ENCODE measurements at places on chromosomes 2 and 18.

DNA sequence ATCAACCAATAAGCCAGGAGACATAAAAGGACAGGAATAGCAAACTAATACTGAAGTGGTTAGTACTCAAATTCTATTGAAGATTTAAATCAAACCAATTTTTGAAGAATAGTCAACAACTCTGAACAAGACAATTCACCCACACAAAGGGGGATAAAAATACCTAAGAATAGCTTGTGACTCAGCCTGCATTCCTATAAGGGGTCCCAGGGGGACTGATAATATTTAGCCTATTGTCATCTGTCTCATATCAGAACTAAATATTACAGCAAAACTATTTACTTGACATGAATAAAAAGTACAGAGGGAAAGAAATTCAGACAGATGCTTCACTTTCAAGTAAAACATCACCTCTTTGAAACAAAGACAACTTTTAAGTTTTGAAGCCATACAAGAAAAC is 7.7 kb downstream of the ITSN2 start:
- no peak for DNase-seq

- no peak for DNase-seq
Observed at GRCh38 chr2:152173831-152174230, 1.7 kb downstream of the STAM2 start.

GRCh38 chr2:134470561-134471168 is 216.8 kb downstream of the MGAT5 start:
- no peak for DNase-seq

- DNase-seq: peak; percentile 57
Observed at GRCh38 chr2:64522843-64523428, 1.2 kb upstream of the AFTPH start.

- DNase-seq: no peak
Observed at GRCh38 chr2:205717175-205717846, 35.0 kb downstream of the NRP2 start.

- DNase-seq: no peak
Observed at GRCh38 chr2:54407693-54408092, 48.4 kb upstream of the SPTBN1 start.

GRCh38 chr2:207236156-207236935 is 70.6 kb upstream of the KLF7 start:
- DNase-seq: no peak

DNA sequence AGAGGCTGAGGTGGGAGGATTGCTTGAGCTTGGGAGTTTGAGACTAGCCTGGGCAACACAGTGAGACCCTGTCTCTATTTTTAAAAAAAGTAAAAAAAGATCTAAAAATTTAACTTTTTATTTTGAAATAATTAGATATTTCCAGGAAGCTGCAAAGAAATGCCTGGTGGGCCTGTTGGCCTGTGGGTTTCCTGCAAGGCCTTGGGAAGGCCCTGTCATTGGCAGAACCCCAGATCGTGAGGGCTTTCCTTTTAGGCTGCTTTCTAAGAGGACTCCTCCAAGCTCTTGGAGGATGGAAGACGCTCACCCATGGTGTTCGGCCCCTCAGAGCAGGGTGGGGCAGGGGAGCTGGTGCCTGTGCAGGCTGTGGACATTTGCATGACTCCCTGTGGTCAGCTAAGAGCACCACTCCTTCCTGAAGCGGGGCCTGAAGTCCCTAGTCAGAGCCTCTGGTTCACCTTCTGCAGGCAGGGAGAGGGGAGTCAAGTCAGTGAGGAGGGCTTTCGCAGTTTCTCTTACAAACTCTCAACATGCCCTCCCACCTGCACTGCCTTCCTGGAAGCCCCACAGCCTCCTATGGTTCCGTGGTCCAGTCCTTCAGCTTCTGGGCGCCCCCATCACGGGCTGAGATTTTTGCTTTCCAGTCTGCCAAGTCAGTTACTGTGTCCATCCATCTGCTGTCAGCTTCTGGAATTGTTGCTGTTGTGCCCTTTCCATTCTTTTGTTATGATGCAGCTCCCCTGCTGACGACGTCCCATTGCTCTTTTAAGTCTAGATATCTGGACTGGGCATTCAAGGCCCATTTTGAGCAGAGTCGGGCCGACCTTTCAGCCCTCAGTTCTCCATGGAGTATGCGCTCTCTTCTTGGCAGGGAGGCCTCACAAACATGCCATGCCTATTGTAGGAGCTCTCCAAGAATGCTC is 6.6 kb downstream of the PROC start:
- DNase-seq: peak; percentile 8

DNA sequence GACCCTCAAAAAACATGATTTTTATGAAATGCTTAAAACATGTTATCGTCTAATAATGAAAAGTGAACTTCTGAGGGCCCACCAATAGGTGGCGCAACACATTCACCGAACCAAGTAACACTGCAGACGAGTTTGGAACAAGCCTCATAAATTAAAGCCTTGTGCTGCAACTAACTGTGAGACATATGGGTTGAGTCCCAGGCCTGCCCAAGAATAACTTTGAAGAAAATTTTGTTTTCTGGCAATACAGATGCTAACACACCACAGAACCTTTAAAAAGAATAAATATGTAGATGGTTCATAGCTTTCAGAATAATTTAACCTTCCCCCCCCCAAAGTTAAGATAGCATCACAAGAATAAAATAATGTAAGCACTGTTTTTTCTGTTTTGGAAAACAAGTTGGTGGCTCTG is 285.9 kb downstream of the RNF144A start:
- peak; percentile 51 for DNase-seq

DNA sequence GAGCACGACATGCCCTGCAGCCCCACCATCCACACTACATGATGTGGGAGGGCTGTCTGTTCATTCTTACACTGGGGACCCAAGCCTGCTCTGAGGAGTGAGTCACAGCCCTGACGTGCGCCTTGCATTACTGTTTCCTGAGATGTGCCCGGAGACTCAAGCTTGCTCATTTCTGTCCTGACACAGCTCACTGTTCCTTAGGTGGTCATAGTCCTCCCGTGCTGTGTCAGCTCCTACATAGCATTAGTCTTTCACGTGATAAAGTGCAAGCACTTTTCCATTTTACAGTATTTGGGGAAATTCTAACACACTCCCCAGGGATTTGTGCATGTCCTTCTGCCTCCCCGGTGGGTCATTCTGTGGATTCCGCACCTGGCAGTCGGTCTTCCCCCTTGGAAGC is 46.2 kb upstream of the TRIM43B start:
- peak; percentile 60 for DNase-seq

DNA sequence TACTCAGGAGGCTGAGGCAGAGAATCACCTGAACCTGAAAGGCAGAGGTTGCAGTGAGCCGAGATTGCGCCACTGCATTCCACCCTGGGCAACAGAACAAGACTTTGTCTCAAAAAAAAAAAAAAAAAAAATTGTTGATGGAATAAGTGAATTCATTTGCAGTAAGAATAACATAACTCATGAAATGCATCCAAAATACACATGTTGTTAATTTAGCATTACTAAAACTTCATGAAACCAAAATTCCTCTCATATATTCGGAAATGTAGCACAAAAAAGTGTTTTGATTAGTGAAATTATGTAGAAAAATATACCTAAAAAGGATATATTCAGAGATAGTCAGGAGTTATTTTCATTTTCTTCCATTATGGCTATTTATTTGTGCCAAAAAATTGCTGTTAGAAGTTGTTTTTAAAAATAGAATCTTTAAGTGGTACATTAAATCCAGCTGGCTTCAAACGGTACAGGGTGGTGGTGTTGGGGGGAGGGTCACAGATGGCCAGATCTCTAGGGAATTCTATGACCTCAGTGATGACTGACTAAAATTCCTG is 78.2 kb upstream of the UGP2 start:
- no peak for DNase-seq

DNA sequence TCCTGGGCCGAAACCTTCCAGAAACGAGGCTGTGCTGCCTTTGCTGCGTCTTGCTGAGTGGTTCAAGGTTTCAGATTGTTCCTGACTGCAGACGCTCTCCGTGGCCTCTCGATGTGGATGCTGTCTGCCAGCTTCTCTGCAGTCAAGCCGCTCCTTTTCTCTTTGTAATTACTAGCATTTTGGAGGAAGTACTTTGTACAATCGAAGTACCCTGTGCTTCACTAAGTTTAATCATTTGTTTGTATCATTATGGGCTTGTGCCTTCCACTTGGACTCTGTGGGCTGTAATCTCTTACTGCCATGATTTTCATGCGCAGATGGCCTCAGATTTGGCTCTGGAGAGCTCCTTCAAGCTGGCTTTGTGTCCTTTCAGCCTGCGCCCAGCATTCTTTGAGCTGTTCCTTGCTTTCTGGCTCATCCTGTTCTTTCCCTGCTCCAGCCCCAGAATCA is 49.3 kb downstream of the TRAF3IP1 start:
- DNase-seq: no peak

DNA sequence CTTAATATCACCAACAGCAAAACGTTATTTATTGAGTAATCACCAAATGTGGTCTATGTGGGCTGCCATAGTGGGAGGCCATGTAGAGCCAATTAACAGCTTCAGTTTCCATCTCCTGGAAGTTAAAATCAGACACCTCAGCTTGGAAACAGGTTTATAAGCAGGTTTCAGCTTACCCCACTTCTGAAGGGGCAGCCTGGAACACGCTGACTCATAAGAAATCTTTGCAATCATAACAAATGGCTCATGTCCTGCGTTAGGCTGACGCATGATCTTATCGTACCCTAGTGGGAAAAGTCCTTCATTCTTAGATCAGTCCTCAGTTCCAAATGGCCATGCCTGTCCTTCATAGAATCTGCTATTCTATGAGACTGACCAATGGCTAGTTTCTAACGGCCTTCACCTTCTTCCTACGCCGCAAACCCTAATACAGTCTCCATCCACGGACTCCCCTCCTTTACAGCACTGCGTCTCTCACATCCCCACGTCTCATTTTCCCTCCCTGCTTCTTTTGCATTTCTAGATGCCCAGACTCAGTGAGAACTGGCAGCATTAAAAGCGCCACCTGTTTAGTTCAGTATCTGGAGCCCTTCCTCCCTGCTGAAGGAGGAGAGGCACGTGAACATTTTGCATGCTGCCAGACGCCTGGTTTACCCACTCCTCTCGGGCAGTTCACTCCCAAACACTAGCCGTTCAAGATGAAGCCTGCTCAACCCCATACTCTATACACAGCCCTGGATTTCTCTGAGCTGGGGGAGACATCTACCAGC is 24.2 kb upstream of the BZW1 start:
- DNase-seq: no peak

- DNase-seq: peak; percentile 43
Observed at GRCh38 chr18:24491927-24492834, 31.7 kb downstream of the HRH4 start.

DNA sequence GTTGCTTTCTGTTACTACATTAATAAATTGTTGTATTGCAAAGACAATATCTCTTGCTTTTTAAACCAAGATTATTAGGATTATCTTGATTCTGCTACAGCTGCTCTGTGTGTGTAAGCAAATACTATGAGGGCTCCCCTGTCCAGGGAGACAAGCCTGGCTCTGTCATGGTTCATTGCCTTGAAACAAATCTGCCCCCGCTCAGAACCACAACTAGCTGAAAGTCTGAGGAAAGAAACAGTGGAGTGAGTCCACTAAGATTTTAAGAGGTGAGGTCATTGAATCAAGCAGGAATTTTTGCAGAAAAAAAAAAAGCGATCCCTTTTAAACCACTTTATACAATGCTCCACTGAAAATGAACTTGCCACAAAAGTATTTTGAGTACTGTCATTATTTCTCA is 30.8 kb upstream of the LRRTM4 start:
- no peak for DNase-seq

GRCh38 chr18:69097349-69097748 is 299.5 kb downstream of the CCDC102B start:
- no peak for DNase-seq

DNA sequence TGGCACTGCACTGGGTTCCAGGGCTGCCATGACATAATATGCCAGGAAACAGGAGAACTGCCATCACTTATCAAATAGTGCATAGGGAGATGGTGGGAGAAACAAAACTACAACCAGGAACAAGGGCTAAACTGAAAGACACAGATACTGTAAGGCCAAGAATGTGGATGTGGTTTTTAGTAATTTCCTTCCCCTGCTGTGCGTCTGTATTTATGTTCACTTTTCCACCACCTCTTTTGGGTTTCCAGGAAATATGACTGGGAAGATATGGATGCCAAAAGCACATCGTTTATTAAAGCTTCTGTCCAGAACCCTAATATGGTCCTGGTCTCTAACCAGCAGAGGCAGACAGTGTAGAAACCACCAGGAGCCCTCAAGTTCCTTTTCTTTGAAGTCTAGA is 759.7 kb upstream of the FANCL start:
- no peak for DNase-seq

GRCh38 chr2:43269706-43270105 is 43.3 kb upstream of the ZFP36L2 start:
- peak; percentile 49 for DNase-seq

GRCh38 chr2:19839438-19839837 is 62.3 kb downstream of the TTC32 start:
- no peak for DNase-seq

DNA sequence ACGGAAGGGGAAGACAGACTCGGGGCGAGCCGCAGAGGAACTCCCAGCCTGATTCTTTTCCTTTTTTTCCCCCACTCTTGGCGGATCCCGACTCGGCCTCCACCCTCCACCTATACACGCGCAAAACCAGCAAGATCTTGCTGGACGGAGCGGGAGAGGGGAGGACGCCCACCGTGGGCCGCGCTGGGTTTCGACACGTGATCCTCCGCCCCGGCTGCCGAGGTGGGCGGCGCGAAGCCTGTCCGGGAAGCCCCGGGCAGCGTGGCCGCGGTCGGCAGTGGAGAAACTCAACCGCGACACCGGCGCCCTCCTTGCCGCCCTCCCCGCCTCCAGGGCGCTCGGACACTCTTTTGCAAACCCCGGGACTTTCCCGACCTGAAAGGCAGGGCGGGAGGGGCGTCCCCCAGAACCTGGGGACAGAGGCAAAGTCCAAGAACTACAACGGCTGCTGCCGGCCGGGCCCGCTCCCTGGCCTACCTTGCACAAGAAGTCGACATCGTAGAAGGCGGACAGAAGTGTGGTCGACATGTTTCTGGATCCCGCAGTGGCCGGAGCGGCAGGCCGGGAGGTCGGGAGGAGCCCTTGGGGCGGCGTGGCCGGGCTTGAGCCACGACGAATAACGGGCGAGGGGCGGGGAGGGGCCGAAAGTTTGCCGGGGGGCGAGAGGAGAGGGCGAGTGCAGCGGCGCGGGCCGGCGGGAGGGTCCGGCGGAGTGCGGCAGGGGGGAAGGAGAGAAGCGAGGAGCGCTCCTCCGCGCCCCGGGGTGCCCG is 433 bp downstream of the ZFP36L2 start:
- peak; percentile 88 for DNase-seq

- DNase-seq: no peak
Observed at GRCh38 chr2:61841286-61841685, 12.6 kb downstream of the FAM161A start.

Measured in GM13976 (cell line).